T47D (cell line): ENCODE measurements at places on chromosomes 2 and 18.

DNA sequence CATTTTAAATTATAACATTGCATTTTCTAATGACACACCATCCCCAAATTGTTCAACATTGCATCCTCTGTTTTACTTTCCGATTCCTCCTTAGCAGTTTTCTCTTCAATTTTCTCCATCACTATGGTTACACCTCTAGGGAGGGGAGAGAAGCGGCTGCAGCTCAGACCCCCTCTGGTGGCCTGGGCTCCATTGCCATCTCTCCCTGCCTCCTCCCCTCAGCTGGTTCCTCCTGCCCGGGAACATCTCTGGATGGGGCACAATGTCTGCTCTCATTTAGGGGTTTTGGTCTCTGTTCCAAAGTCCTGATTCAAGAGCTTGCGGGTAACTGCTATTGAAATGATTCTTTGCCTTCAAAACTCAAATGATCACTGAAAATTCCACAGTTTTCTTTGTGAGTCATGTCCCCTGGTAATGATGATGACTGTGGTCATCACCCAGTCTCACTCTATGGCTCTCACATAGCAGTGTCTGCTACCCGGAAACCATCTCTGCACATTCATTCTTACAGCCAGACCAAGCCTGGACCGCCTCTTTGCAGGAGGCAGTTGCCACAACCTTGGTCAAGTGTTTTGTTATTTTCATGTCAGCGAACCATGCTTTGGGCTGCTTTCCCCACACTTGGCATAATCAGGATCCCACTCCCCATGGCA is 263.9 kb downstream of the ALPK2 start:
- DNase-seq: no peak

DNA sequence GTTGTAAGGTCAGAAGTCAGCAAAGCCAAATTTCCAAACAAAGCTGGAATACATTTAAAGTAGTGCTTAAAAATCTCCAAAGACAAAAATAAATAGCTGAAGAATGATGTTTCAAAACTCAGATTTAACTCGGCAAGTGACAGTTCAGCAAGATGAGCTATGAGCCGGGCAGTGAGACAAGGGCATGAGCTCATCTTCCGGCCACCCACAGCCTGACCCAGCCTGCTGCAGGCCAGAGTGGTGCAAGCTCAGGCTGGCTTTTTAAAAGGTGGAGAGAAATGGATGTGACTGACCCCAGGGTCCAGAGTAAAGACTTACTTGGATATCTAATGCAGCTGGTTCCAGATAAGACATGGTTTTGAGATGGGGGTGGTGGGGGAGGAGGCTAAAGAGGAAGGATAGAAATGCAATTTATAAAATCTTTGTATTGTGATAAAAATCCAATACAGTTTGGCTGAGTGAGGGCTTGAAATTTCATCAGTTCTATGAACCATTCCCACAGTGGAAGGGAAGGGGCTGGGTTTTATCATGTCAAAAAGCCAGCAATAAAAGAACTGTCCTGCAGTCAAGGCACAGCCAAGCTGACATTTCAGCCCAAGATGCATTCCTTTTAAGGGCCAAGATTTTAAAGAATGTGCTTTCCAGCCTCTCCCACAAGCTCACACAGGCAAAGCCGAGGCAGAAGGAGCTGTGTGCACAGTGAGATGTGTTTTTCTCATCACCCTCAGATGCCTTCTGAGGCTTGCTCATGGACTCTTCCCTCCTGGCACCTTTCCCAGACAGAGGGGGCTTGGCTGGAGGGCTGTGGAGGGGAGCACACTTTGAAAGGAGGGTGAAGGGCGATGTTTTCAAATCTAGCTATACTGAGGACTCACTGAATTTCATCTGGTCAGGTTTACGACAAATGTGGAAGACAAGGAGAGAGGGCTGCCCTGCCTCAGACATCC is 97.9 kb upstream of the KLHL29 start:
- DNase-seq: no peak

- no peak for DNase-seq
Measured at GRCh38 chr2:64943387-64944150, 45.6 kb upstream of the SLC1A4 start.

DNA sequence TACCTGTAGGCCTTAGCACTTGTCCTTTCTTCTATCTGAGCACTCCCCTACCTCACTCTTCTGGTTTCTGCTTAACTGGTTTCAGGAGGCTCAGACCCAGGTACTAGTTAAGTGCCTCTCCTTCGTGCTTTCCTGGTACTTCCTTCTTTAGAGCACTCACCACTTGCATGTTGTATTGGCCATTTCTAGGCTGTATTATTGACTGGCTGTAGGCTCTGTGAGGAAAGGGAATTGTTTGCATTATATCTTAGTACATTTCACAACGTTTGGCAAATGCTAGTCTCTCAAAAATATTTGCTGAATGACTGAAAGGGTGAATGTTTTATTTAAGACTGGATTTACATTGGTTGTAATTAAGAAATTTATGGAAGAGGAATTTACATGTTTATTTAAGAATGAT is 36.0 kb upstream of the SCN1A start:
- DNase-seq: no peak

GRCh38 chr2:75772908-75773630 is 62.4 kb upstream of the GCFC2 start:
- no peak for DNase-seq

DNA sequence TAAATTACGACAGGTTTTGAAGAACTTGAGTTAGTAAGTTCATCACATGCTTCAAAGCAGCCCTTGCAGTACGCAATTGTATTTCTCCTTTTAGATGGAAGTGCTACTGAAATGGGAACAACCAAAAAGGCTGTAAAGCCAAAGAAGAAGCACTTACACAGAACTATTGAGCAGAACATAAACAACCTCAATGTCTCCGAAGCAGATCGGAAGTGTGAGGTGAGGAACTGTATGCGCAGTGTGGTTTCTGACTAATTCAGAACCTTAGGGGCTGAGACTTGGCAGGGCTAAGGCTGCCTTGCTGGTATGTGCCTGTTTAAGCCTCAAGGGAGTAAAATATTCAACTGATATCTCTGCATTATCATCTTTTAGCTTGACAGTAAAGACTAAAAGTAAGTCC is 8.4 kb downstream of the NCAPH start:
- no peak for DNase-seq

DNA sequence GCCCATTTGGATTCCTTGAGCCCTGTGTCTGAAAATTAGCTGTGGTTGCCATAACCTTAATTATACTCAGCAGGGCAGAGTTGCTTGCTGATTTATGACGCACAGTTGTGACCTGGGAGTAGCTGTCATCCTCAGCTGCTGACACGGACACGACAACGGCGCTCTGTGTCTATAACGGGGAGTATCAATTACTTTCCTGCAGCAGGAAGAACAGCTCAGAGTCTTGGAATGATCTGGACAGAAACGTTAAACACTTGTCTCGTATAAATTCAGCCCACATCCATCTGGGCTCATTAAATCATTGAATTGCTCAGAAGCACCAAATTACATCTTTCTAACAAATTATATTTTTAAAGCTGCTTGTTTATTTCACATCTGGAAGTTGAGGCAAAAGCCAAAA is 116.3 kb downstream of the SEPTIN10 start:
- DNase-seq: no peak

- DNase-seq: no peak
Measured at GRCh38 chr2:240953426-240954410, 44.7 kb upstream of the SNED1 start.

DNA sequence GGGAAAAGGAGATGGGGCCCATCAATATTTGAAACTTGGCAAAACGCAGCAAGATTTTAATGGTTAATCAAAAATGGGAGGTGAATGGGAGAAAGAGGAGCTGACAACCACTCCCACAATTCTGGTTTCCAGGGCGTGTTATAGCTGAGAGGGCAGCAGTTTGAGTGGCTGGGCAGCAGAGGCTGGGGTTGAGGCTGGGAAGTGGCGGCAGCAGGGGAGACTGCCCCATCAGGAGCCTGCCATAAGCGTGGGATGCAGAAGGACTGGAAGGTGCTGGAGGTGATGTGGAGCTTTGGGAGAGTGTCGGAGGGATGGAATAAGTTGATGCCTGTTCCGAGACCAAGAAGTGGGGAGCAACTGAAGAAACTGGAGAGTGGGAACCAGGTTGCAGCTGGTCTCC is 48.9 kb upstream of the SH3RF3 start:
- DNase-seq: no peak

DNA sequence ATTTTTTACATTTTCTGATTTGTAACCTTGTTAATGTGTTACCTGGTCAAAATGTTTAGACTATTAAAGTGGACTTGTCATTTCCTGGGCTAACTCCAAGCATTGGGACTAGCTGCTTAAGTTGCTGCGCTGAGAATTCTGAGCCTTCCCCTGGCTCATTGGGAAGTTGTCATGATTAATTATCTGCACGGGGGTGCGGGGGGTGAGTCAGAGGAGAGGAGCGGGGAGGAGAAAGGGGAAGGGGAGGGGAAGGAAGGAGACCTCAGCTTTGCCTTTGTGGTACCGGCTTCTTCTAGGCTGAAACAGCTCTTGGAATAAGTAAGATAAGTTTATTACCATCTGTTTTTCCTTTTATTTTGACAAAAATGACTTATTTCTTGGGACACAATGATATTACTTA is 52.9 kb upstream of the APCDD1 start:
- DNase-seq: no peak

DNA sequence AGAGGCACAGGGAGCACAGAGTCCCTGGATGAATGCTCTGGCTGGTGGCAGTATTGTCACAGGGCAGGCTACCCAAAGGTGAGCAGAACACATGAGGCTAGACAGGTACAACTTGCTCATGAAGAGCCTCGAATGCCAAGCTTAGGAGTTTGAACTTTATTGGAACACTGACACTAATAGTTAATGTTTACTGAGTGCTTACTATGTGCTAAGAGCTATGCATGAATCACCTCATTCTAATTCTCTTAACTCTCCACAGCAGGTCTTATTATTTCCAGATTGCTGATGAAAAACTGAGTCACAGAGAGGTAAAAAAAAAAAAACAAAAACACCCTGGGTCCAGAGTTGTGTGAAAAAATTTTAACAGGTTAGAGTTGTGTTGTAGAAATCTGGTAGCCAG is 6.1 kb upstream of the EMX1 start:
- DNase-seq: no peak

- no peak for DNase-seq
Measured at GRCh38 chr2:47903781-47904490, 2.4 kb downstream of the FBXO11 start.

GRCh38 chr2:203122317-203122986 is 107.8 kb downstream of the NBEAL1 start:
- DNase-seq: peak; percentile 30

GRCh38 chr2:13052547-13052946 is 335.8 kb downstream of the TRIB2 start:
- DNase-seq: no peak

GRCh38 chr2:233081731-233082221 is 21.6 kb downstream of the INPP5D start:
- DNase-seq: no peak

DNA sequence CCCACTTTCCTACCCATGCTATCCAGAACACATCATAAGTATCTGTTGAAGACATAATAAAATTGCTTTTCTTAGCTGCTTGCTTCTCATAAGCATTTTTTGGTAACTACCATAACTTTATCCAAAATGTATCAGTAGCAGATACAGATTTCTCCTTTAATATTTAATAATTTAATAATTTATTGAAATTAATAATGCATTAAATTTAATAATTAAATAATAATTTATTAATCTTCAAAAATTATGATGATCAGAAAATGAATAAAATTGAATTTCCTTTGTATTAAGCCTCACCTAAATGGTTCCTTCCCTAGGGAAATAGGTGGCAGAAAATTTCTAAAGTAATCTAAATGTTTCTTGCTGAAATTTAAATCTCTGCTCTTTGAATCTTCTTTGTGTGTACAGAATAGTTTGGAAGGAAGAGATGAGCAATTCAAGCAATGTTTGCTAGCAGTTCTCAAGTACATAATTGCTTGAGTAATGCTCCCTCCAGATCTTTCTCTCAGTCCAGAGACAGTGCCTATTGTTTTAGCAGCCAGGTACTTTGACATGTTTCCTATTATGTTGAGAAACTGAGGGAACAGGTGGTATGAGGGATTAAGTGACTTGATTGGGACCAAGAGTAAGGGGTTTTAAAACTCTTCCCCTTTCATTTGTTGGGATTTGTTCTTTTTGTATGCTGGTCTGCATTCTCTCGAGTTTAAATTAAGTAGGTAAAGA is 123.1 kb upstream of the CYP26B1 start:
- no peak for DNase-seq

GRCh38 chr2:223854741-223855140 is 17.4 kb upstream of the AP1S3 start:
- no peak for DNase-seq
